ENCODE measurements at places on chromosomes 13 and 19.
A peak's percentile ranks its signal among the peaks of the same experiment; 100 is the strongest.

DNA sequence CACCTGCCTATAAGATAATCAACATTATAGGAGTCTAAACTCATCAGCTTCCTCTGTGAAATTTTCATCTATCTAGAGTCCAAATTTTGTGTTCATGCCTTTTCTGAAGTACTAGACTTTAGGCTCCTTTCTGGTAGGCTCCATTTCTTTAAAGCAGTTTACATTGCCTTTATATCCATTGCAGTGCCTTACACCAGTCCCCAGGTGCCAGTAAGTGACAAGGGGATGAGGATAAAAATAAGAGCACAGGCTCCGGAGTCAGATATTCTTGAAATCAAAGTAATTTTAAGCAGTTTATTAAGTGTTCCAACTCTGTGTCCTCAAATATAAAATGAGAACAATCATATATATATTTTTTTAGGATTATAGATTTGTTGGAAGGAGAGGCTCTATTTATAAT lies 10.6 kb upstream of the CYSLTR2 start:
- DNase-seq, result no peak

GRCh38 chr13:106567474-106568298 lies at the start of gene ARGLU1:
Gene ARGLU1, minus strand, starts transcription at chr13:106568137. Its CDS starts 218 bp downstream, at chr13:106567919.
- peak; percentile 92 for DNase-seq

- no peak for DNase-seq
These were observed 88.8 kb downstream of the GNG7 start for GRCh38 chr19:2613507-2614295.

DNA sequence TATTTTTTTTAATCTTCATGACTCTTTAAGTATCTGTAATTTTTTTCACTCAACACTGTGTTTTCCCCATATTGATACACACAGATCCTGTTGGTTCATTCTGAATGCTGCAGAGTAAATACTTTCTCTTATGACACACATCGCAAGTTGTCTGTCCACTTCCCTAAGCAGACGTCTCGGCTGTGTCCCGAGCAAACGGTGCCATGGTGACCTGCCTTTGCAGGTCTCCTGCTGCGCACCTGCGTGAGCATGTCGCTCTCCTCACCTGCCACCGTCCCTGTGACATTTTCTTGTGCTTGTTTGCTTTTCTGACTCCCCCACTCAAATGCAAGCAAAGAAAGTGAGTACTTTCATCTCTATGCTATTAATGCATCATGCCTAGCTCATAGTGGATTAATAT lies 57.8 kb downstream of the CCDC70 start:
- DNase-seq, result no peak

DNA sequence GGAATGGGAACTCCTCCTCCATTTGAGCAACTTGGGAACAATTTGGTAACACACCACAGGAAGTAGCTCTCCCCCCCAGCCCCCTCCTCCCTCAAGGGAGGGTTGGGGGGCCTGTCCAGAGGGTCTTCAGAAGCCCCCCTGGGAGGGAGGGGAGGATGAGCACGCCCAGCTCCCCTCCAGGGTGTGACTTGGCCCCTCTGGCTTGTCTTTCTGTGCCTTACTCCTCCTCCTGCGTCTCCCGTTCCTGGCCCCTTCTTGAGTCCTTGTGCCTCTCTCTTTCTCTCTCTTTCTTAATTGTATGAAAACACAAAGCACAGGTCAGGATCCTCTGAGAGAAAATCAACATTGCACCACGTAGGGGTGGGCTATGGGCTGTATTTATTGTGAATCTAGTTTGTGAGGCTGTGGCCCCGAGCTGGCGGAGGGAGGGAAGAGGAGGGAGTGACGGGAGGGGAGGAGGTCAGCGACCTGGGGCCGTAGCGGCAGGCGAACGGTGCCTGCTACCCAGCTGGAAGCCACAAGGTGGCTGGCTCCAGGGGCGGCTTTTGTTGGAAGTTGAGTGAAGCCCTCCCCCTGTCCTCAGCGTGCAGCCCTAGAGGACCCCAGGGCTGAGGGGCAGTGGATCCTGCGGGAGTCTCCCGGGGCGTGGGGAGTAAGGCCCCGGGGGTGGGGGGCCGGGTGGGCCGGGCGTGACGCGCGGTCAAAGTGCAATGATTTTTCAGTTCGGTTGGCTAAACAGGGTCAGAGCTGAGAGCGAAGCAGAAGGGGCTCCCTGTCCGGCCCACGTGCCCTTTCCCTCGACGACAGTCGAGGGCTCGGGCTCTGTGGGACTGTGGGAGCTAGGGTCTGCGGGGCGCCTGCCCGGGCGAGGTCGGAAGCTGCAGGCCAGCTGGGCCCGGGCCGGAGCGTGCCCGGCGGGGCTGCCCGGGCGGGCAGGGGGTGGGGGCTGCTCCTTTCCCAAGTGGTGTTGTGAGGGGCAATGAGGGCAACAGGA lies 6.4 kb downstream of the LYL1 start:
- no peak for DNase-seq

- DNase-seq, result no peak
These were observed 703 bp downstream of the KLF16 start for GRCh38 chr19:1862424-1863327.

- no peak for DNase-seq
These were observed 54.1 kb upstream of the MAB21L1 start for GRCh38 chr13:35530581-35530980.

DNA sequence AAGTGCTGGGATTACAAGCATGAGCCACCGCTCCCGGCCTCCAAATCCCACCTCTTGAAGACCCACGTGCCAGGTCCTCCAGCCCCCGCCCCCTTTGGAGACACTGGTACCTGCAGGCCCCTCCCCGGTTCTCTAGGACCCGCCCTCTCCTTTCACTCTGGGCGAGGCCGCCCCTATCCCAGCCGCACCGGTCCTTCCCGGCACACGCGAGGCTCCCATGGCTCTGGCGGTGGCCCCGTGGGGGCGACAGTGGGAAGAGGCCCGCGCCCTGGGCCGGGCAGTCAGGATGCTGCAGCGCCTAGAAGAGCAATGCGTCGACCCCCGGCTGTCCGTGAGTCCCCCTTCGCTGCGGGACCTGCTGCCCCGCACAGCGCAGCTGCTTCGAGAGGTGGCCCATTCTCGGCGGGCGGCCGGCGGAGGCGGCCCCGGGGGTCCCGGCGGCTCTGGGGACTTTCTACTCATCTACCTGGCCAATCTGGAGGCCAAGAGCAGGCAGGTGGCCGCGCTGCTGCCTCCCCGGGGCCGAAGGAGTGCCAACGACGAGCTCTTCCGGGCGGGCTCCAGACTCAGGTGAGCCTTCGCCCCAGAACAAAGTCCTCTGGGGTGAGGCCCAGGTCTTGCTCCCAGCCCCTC lies at the start of gene CBLC:
TSS of gene CBLC (plus strand) at position 176 of the 633 bp plus-strand sequence. CDS start at position 218, 42 bp downstream.
- DNase-seq, result no peak

DNA sequence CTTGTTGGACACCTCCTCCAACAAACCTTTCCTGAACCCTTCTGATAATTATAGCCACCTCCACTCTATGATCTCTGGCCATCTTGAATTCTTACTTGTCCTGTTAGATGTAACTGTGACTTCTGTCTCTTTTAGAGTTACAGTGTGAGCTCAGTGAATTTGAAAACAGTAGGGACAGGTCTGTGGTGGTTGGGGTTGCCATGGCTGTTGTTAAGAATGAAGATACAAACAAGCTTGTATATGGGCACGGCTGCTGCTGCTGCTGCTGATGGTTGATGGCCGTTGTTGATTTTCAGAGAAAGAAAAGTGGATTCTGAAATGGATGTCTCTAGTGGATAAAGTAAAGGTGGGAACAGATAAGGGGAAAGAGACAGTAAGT lies 101.5 kb downstream of the STARD13 start:
- no peak for DNase-seq

DNA sequence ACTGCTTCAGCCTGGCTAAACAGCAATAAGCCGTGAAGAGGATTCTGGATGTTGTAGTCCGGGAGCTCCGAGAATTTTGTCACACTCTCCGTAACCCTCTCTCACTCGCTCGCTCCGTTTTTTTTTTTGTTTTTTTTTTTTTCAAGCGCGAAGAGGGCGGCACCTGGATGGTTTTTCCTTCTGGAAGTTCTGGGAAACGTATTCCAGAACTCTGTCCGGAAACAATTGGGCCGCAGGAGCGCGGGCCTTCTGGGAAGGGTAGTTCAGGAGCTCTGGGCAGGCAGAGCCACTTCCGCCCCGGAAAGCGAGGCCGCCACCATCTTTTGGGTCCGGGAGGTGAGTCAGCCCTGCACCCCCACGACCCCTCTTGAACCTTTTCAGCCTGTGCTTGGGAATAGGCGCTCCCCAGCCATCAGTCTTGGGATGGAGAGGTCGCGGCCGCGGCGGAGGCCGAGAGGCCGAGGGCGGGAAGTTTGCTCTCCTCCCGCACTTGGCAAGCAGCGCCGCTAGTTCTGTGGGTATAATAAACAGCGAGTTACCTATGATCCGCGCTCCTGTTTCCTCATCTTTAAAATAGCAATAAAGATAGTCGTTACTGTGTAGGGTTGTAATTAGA lies at the start of gene ZNF227:
TSS of gene ZNF227 (plus strand) at position 283 of the 616 bp plus-strand sequence. CDS start 5,261 bp downstream, outside the sequence.
- DNase-seq, result peak; percentile 61

DNA sequence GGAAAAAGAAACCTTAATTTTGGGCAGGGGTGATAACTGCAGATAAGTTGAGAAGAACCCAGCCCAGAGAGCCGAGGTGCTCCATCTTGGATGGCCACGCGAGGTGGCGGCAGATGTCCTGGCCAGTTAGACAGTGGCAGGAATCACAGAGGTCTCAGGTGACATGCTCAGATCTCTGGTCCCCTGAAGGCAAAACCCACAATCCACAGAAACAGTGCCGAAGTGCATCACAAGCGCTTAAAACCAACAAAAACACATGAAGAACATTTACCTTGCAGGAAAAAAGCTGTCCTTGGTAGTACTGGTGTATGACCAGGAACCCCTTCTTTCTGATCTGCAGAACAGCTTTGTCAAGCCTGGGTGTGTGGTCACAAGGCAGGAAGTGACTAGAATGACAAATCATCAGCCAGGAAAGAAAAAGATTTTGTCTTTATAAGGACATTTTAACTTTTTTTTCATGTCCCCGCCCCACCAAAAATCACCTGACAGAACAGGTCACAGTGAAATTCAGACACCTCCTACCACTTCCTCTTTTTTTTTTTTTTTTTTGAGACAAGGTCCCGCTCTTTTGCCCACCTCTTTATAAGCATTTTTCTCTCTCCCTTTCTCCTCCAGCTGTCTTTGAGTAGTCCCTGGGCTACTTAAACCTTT lies at the start of gene LCP1:
TSS of gene LCP1 (minus strand) at position 338 of the 651 bp plus-strand sequence. CDS start 22,515 bp downstream, outside the sequence.
- DNase-seq, result peak; percentile 82

- DNase-seq, result no peak
These were observed 77.6 kb downstream of the LRCH1 start for GRCh38 chr13:46630431-46631178.

DNA sequence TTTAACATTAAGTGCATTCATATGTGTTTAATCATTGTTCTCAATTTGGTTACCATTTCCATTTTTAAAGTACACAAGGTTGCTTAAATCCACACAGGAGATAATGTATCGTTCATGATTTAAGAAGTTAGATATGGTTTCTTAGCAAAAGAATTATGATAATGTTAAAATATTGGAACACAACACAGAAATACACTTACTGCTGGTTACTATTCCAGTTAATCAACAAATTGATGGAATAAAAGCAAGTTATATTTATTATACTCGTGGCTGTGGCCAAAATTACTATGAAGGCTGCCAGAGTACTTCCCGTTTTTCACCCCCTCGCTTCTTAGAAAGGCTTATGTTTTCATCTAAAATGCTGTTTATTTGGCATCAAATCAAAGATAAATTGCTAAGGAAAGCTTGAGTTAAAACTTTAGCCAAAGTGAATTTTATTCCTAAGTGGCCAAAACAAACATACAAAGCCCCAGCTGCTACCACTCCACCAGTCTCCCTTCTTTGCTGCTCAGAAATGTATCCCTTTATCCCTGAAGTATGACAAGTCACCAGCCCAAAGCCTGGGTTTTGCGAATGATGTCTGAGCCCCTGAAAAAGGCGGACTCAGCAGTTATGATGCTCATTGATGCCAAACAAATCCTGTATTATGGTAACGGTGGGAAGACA lies 27.7 kb downstream of the LCP1 start:
- DNase-seq, result no peak
